Esophagus squamous epithelium (tissue), 5 donors: ENCODE measurements at places on chromosomes 5 and 9.

DNA sequence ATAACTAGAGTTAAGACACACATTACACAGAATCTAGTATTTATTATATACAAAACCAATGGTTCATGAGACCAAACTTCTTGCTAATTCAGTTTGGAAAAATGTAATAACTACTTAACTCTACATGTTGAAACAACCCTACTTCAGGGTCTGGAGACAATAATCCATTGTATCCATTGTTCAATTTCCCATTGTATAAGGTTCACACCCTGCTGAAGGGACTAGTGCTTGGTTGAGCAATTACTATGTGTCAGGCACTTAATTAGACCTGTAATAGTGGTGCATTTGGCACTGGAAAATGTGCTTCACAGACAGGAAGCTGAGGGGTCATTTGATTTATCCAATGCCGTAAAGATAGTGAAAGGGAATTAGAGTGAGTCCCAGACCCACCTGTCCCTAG is 114.3 kb upstream of the PAPPA start:
- DNase-seq, result no peak

GRCh38 chr5:139457653-139458306 is 4.8 kb downstream of the ECSCR start:
- DNase-seq, result no peak

DNA sequence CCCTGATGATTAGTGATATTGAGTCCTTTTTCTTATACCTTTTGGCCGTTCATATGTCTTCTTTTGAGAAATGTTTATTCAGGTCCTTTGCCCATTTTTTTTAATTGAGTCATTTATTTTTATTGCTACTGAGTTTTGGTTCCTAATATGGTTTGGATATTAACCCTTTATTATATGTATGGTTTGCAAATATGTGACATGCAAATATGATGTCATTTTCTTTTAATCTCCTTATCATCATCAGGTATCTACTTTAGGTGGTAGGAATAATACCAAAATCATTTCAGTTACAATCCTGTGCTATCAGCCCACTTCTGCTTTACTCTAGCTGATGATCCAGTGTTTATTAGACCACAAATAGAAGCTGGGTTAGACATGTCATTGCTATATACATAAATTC is 102.3 kb upstream of the TRPC7 start:
- no peak for DNase-seq

DNA sequence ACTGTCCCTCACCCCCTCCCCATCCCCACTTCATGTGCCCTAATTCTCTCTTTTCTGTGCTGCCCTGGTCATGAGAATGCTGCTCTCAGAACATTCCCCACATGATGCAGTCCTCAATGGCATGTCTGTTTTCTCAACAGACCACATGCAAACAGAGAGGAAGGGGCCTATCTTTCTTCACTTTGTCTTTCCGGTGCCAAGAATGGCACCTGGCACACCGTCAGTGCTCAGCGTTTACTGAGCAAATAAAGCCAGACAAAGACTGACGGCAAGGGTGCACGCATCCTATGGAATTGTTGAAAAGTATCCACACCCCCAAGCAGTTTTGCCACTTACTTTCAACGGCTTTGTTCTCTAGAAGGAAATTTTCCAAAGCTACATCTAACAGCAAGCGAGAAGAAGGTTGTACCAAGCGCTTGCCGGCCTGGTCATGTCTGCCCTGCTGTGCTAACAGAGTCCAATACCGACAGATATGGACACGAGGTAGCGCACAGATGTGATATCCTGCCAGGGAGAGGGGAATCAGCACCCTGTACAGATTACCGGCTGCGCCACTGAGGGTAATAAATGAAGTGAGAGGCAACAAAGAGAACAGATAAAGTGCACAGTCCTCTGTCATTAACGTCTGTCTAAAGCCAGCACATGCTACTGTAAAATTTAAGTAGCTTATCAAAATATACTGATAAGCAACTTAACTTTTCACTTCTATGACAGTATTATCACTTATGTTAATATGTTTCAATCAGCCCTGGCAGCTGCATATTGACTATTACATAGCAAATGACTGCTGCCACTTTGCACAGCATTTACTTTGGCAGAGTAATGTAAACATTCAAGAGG is 251.7 kb downstream of the DENND1A start:
- no peak for DNase-seq

DNA sequence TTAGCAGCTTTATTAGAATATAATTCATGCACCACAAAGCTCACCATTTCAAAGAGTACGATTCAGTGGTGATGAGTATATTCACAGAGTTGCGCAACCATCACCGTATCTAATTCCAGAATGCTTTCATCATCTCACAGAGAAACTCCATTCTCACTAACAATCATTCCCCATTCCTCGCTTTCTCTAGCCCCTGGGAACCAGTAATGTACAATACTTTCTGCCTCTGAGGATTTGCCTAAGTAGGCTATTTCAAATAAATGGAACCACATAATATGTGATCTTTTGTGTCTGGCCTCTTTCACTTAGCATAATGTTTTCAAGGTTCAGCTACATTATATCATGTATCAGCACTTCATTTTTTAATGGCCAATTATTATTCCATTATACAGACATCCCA is 145.1 kb upstream of the ADAMTS16 start:
- no peak for DNase-seq

DNA sequence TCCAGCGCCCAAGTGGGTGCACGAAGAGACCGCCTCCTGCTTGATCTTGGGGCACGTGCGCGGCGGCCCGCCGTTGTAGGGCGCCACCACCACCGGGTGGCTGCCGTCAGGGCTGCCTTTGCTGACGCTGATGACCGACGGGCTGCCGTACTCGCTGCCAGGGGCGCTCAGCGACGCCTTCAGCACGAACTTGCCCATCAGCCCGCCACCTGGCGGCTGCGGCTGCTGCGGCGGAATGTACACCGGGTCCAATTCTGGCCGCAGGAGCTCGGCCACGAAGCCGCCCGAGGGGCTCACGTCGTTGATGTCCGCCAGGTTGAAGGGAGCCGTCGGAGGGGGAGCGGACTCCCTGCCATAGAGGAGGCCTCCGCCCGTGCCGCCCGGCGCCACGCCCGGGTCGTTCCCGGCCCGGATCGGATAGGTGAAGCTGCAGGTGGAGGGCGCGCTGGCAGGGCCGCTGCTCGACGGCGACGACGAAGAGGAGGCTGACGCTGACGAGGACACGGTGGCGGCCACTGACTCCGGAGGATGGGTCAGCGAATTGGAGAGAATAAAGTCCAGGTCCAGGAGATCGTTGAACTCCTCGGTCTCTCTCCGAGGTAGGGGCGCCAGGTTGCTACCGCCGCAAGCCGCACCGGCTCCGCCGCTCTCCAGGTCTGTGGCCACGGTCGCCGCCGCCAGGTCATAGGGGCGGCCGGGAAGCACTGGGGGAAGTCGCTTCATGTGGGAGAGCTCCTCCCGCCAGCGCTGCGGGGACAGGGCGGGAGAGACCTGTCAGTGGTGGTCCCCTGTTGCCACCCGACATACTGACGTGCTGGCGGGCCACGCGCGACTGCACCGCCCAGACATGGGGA is 1.8 kb downstream of the KLF4 start:
- no peak for DNase-seq

- DNase-seq, result no peak
These were observed 54.8 kb upstream of the NKD2 start for GRCh38 chr5:953535-954449.

DNA sequence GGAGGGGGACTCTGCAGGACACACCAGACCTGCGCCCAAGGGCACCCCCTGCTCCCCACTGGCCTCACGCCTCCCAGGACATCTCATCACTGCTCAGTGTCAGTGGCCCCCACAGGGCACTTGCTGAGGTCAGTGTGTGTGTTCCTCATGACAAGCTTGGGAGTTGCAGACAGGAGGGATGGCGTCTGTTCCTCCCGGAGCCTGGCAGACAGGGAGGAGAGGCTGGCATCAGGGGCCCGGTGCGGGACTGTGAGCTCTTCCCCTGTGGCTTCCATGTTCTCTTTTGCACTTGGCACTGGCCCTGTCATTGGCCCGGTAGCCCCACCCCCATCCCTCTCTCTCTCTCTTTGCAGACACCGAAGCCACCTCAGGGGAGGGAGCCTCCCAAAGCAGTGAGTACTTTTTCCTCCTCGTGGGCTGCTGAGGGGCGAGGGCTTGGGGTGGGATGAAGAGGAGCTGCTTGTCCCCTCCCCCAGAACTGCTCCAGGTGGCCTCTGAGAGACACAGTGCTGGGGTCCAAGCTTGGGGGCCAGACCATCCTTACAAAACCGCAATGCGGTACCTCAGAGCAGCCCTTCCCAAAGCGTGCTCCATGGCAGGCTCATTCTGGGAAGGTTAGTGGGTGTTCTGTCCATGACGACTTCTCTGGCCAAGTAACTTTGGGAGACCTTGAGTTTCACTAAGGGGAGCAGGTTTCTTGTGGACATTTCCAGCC is 75.7 kb downstream of the AMBP start:
- no peak for DNase-seq

DNA sequence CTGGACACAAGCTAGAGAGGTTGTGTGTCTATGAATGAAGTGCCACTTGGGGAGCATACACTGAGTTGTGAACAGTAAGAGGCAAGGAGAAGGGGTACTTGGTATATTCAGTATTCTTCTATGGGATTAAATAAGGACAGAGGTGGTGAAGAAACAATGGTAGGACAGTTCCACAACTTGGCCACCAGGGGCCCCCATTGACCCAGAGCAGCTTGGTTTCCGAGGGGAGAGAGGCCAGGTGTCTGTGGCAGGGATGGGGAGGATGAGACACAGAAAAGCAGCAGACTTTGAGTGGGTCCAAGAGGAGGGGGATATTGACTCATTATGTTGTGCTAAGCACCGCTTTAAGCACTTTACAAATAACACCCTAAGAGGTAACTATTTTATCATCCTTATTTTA is 220.6 kb downstream of the MELK start:
- no peak for DNase-seq

- no peak for DNase-seq
These were observed 54.3 kb downstream of the TMC1 start for GRCh38 chr9:72575666-72576065.

- no peak for DNase-seq
These were observed 126.4 kb upstream of the RAI14 start for GRCh38 chr5:34529581-34530331.

GRCh38 chr5:75668977-75669689 is 48.1 kb downstream of the POC5 start:
- DNase-seq, result no peak

DNA sequence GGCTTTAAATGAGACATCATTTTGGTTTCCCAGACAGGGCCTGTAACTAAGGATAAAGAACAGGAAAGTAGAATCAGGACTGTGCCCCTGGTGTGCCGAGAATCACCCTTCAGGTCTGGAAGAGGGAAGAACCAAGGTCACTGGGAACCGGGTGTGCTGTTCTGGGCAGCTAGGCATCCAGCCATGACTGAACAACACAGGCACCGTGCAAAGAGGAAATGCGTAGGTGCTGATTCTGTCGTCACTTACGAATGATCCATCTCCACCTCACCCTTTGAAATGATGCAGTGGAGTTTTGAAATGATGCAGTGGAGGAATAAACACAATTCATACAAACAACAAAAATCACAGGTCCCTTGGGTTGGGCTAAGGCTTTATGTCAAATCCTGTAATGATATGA is 64.4 kb downstream of the MAP1B start:
- DNase-seq, result no peak

GRCh38 chr5:136308212-136308795 is 57.0 kb downstream of the TRPC7 start:
- no peak for DNase-seq

DNA sequence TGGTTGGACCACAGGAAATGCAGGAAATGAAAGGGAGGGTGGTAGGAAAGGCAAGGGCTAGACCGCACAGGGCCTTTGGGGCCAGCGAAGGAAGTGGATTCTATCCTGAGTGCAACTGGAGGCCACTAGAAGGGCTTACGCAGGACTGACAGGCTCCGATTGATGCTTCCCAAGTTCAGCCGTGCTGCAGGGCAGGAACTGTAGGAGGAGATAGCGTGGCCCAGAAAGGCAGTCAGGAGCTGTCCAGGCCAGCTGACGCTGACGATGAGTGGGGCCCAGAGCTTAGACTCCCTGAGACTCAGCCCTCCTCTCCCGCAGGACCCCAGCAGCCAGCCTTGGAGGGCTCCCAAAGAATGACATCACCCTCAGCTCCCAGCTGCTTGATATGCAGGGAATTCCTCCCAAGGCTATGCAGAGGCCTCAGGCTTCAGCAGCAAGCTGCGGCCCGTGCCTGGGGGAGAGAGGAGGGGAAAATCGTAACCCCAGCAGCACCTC is 48.8 kb downstream of the KCNIP1 start:
- DNase-seq, result no peak

DNA sequence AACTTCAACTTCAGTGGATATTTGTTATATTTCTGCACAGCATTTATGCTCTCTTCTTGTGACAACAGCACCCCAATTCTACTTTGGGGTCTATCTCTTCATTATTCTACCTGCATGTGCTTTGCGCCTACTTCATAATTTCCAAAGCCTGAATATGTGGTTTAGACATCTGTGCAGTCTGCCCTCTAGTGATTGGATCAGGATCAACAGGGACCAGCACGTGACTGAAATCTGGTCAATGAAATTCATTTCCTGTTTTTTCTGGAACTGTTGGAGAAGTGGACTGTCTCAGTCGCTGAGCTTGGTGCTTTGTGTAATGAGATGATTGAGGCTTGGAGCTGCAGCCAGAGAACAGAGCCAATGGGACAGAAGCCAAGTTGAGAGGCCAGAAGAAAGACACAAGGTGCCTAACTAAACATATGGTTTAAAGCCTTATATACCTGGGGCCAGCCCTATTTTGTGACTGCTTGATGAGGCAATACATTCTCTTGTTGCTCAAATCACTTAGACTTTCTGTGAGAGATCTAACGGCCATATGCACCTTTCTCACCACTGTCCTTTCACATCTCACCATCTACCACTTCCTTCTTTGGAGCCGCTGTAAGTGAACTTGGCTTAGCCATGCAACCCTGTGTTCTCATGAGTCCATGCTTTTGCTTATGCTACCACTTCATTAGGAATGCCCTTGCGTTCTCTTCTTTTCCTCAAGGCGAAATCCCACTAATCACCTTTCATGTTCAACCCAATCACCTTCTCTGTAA is 68.8 kb upstream of the PPP2R2B start:
- no peak for DNase-seq

- no peak for DNase-seq
These were observed 117.7 kb downstream of the STARD4 start for GRCh38 chr5:111394586-111394985.
